ENCODE measurements at places on chromosomes 12 and 14.

- no peak for DNase-seq
These were observed 1.7 kb upstream of the ITGA5 start for GRCh38 chr12:54420766-54421144.

DNA sequence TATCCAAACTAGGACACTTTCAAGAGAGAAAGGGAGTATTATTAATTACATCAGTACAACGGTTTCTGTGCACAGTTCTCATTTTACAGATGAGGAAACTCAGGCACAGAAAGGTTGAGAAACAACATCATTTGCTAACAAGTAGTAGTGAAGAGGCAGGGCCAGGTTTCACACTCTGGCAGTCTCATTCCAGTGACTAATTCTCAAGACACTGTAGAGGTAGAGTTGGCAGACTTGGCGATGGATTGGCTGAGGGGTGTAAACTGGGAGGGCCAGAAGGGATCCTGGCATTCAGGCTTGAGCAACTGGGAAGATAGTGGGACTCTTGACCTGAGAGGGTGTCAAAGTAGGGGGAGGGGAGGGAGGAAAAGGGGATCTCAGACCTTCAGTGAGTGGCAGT, 73.8 kb upstream of the BDKRB2 start:
- DNase-seq: no peak

GRCh38 chr14:106491851-106492250, 965.5 kb downstream of the TMEM121 start:
- peak; percentile 25 for DNase-seq

GRCh38 chr14:103762036-103762435, 46.4 kb downstream of the ZFYVE21 start:
- DNase-seq: no peak

DNA sequence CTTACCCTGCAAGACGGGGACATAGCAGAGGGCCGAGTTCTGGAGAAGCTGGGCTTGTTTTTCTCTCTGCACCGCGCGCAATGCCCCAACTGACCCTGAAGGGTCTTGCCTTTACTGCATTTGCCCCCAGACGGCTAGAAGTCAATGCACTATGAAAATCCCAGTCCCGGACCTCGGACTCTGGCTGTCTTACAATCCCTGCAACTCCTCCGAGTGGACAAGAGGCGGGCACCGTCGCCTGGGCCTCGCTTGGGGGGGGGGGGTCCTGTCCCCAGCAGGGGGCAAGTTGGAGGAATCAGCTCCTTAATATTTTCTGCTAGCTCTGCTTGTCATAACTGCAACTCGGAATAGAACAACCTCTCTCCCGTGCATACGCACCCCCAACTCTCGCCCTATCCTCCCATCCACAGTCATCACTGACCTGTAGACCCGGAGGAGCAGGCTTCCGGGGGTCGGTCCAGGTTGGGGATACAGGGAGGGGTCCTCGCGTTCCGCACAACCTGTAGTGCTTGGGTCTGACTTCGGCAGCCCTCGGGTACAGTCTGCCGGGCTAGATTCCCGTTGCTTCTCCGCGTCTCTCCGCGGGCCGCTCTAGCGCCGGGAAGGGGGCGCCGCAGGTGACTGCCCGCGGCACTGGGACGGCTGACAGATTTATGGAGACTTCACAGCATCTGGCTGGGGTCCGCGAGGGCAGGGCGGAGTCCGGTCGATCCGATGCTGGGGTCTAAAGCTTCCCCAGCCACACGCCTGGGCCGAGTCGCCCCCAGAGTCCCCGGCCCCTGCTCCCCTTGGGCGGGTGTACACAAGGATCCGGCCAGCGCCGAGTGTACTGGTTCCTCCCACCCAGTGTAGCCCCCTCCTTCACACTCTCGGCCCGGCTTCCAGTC, 3.3 kb upstream of the PAX9 start:
- DNase-seq: no peak

- DNase-seq: peak; percentile 91
These were observed 1.6 kb upstream of the DGKA start for GRCh38 chr12:55929306-55929791.

DNA sequence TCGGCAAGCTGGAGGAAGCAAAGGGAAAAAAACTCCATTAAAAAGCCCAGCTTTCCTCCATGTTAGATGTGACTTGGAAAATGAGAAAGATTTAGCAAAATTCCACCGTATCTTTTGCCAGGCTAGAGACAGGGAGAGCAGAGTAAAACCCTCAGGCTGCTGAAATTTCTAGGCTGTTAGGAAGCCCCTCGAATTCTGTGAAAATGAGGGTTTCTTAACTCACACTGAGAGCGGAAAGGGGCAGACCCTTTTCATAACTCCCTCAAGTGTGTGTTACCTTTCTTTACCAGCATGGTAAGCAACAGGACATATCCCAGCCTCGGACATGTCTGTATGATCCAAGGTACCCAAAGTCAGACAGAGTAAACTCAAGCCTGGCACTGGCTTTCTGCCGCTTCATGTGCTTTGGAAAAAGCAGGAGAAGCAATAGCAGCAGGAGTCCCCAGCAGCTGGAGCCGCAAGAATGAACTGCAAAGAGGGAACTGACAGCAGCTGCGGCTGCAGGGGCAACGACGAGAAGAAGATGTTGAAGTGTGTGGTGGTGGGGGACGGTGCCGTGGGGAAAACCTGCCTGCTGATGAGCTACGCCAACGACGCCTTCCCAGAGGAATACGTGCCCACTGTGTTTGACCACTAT, at the start of gene RHOJ:
Gene RHOJ, plus strand, starts transcription at position 37 of the 637 bp plus-strand sequence. Its CDS starts 427 bp downstream, at position 464.
- no peak for DNase-seq

- no peak for DNase-seq
These were observed 3.8 kb downstream of the TXNRD1 start for GRCh38 chr12:104219361-104219892.

- peak; percentile 64 for DNase-seq
These were observed 11.3 kb downstream of the KIF26A start for GRCh38 chr14:104149617-104150135.

DNA sequence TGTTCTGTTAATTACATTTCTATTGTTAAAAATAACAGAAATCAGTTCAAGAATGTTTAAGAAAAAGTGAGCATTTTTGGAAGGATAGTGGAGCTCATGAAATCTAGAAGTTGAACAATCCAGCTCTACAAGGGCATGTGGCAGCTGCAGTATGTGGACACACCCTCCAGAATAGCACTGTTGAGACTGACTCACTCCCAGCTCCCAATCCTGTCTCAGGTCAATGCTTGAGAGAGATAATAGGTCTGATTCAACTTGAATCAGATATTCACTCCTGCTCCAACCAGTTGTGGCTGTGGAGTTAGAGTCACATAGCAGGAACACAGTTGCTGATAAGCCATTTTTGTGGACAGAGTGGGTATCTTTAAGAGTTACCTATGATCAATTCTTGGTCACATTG, 113.0 kb upstream of the NTF3 start:
- DNase-seq: no peak

- DNase-seq: peak; percentile 32
These were observed 417 bp downstream of the GLS2 start for GRCh38 chr12:56487448-56488040.

Data from activated naive CD8-positive, alpha-beta T cell treated with anti-CD3 and anti-CD28 coated beads for 36 hours (primary cell).